ENCODE measurements at places on chromosomes 1 and 21.

DNA sequence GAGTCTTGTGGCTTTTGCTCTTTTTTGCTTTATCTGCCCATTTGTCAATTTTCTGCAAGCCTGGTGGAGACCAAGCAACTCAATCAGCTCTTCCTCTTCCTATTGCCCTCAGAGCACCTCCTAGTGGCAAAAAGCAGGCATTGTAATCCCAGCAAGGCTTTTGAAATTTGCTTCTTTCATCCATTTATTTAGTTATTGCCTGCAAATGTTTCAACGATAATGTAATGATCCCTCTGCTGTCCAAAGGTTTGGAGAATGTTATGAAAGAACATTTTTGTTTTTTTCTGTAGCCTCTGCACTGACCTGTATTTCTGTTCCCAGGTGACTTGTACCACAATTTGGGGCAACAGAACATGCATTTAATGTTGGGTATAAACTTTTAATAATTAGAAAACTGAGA is 127.8 kb downstream of the GABPA start:
- DNase-seq, result no peak

- DNase-seq, result no peak
Observed at GRCh38 chr1:176717066-176717750, 254.2 kb downstream of the PAPPA2 start.

DNA sequence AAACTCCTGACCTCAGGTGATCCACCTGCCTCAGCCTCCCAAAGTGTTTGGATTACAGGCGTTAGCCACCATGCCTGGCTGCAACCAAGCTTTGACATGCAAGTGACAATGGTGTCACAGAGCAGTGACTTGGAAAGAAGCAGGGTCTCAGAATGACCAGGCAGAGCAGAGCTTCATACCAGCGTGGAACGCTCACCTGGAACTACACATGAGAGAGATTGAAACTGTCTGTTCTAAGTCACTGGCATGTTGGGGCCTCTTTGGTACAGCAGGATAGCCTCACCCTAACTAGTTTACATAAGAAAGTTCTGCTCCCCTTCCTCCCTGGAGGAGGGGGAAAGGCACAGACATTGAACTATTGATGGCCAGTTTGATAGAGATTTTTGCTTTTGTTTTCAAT is 47.5 kb upstream of the ITPKB start:
- no peak for DNase-seq

GRCh38 chr1:188906921-188907641 is 1570.6 kb downstream of the BRINP3 start:
- no peak for DNase-seq

- no peak for DNase-seq
Observed at GRCh38 chr1:108716437-108717230, 3.9 kb downstream of the FNDC7 start.

- DNase-seq, result no peak
Observed at GRCh38 chr1:173862769-173863223, 5.0 kb downstream of the GAS5 start.

DNA sequence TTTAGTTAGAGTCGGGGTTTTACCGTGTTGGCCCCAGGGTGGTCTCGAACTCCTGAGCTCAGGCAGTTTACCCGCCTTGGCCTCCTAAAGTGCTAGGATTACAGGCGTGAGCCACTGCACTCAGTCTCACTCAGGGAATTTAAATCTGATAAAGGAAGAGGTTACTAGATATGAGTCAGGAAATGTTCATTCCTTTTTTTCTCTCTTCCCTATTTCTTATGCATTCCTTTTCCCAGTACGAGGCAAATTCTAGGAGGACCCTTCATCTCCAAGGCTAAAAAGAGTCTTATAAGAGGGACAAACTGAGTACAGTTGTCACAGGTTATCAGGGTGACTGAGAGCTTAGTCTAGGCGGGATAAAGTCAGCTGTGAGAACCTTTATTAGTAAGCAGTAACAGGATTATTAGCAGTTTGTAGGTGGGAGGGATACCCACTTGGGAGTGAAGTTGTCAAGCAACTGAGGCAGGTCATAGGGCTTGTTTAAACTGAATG is 9.1 kb downstream of the MACF1 start:
- DNase-seq, result no peak

DNA sequence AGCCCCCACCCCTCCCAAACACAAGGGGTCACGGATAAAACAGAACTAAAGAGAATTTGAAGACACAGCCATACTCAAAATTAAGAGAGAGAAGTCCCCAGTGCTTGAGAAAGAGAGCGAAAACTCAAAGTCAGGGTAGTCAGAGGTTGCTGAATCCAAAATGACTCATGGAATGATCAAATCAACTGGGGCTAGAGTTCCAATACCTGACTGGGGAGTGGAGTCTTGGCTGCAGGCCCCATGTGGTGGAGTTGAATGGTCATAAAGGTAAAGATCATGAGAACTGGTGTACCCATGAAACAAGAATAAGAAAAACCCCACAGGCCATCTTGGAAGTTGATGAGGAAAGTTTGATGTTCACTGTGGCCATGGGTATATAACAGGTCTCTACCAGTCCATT is 84.5 kb upstream of the LRRN2 start:
- DNase-seq, result no peak

GRCh38 chr1:221264848-221265247 is 385.6 kb downstream of the HLX start:
- no peak for DNase-seq

- DNase-seq, result no peak
Observed at GRCh38 chr1:214329470-214330220, 48.7 kb downstream of the SMYD2 start.

GRCh38 chr1:55695151-55695550 is 480.0 kb upstream of the USP24 start:
- DNase-seq, result no peak

- DNase-seq, result no peak
Observed at GRCh38 chr1:80155371-80155770, 1148.8 kb upstream of the ADGRL4 start.

GRCh38 chr1:2101531-2101930 is 51.3 kb downstream of the PRKCZ start:
- DNase-seq, result no peak

GRCh38 chr1:84940481-84940880 is 47.5 kb upstream of the LPAR3 start:
- no peak for DNase-seq

- no peak for DNase-seq
Observed at GRCh38 chr1:87208931-87209330, 119.7 kb upstream of the LMO4 start.

- no peak for DNase-seq
Observed at GRCh38 chr1:17245816-17246325, 3.0 kb upstream of the PADI3 start.

DNA sequence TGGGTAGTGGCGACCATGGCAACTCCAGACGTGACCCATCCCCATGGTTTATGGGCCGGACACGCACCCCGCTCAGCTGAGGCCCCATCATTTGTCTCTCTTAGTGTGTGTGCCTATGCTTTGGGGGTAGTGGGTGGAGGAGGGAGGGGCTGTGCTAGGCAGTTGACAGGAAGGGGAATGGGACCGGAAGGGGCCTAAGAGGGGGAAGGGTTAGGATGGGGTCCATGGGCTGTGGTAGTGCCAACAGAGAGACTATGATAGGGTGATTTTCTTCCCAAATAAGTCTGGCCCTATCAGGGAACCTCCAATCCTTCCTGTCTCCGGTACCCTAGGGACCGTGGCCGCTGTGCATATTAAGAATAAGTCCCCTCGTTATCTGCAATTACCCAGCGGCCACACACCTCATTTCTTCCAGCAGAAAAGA is 9.9 kb downstream of the DMAP1 start:
- no peak for DNase-seq

DNA sequence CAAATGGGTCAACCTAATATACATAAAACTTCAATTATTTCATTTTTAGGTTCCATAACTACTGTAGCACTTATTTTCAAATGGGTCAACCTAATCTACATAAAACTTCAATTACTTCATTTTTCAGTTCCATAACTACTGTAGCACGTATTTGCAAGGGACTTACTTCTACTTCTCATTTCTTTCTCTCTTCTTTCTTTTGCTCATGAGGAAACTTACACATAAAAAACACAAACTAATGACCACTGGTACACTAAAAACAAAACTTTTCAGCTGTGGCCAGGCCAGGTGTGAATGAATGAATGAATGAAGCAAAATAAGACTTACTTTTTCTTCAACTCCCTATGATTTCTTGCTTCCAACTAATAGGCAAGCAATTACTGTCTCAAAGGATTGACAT is 11.7 kb downstream of the SYDE2 start:
- no peak for DNase-seq

- no peak for DNase-seq
Observed at GRCh38 chr1:15952317-15953258, 23.3 kb downstream of the ZBTB17 start.

- DNase-seq, result no peak
Observed at GRCh38 chr1:156664767-156665411, 12.3 kb downstream of the NES start.

DNA sequence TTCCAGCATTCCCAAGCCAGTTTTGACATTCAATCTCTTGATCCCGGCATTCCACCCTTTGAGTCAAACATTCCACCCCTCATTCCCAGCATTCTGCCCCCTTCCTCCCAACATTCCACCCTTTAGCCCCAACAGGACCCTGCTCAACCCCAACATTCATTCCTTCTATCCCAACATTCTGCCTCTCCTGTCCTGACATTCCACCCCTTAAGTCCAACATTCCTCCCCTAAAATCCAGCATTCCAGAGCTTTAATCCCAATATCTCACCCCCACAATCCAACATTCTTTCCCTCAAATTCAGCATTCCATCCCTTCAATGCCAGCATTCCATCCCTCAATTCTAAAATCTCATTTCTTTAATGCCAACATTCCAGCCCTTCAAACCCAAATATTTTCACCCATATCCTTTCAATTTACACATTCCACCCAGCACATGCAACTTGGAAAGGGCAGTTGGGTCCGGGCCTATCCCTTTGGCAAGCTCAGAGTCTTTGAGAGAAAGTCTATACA is 22.9 kb downstream of the DDX20 start:
- peak; percentile 43 for DNase-seq

DNA sequence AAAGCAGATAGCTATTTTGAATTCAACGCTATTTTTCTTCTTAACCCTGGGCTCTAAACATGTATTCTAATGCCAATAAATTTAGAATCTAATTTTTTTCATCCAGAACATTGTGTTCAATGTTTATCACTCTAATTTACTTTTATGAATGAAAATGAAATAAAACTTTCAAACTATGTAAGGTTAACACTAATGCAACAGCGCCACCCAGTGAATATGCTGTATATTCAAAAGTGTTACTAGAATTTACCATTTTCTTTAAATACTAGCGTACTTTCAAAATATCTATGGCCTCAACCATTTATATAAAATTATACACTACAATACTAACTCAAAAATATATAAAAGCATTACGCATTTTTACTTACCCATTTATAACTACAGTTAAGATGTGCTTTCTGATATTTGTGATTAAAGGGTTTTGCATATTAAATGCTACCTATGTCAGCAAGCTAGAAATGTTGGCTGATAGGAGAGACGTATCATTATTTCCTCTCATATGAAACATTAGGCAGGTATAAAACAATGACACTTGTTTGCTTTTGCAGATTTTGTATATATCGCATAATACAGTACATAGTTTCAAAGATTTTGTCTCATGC is 5.9 kb upstream of the NUF2 start:
- DNase-seq, result peak; percentile 66
